ENCODE measurements at places on chromosomes 16 and 17.

DNA sequence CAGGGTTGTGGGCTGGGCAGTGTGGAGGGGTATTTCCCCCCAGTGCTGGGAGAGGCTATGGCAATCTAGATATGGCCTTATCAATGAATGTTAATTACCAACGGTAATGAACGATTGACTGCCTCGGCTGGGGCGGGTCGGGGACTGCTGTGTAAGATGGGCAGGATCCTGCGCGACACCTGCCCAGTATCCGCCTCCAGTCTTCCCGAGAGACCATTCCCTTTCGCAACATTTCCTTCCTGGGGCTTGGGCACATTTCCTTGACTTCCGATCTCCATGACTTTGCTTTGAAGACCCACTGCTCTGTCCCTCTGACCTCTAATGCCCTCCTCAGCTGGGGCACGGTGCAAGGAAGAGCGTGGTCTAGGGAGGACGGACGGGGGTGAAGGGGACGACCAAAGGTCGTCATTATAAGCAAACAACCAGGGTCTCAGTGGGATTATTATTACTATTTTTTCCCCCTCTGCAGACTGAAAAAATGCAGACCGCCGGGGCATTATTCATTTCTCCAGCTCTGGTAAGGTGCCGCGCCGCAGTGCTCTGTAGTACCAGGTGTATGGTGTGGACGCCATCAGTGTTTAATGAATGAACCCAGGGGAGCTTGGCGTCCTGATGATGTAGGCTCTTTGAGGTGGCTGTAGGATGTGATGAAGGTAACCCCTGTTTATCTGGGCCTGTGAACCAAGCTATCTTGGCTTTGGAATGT is 506 bp downstream of the ATP5MC1 start:
- no peak for DNase-seq

DNA sequence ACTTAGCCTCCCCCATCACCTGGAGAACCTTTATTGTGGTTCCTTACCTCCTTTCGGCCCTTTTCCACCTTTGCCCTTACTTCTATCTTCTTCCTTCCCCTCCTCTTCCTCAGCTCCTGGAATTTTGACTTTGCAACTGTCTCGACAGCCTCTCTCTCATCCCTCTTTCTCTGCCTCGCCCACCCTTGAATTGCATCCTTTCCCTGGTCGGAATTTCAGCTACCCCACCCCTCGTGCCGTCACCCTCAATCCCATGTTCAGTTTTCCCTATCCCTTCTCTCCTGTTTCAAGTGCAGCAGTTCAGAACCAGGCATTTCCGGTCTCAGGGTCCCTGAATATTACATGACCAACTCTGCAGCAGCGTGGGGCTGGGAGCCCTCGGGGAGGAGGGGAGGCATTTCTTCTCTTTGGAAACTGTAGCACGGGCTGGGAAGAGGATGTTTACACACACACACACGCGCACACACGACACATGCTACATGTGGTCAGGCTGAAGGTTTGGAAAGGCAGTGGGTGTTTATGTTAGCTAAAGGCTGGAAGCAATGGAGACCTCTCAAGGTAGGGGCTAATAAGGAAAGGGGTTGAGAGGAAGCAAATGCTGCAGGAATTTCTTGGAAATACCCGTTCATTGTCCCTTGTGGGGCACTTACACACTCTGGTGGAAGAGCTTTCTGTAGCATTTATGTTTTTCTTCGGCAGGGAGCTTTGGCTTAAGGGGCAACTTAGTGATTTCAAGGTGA is 971 bp downstream of the MINK1 start:
- no peak for DNase-seq

GRCh38 chr16:80046848-80047247 is 446.3 kb upstream of the MAF start:
- DNase-seq: no peak

DNA sequence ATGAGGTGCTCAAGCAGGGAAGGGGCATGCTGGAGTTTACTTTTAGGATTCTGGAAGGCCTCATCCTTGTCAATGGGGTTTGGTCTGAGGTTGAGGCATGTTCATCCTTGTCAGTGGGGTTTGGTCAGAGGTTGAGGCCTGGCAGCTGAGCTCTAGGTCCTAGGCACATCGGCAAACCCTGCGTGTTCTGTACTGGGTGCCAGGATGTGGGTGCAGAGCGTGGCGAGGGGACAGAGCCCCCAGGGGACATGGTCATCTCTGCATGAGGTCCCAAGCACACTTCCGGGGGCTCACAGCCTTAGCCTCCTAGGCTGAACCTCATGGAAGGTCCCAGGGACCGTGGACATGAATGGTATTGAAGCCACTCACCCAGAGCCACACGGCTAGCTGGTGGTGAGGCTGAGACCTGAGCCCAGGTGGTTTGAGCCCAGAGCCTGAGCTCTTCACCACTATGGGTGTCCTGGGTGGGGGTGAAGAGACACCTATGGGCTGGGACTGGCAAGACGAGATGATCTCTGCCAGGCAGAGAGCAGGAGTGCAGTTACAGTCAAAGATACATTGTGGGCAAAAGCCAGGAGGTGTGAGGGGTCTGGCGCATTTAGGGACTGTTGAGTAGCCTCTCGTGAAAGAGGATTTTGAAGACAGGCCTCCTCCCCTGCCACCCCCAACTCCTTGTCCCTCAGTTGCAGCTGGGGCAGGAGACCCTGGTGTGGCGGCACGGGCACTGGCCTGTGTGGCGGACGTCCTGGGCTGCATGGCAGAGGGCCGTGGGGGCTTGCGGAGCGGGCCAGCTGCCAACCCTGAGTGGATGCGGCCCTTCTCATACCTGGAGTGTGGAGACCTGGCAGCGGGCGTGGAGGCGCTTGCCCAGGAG is 19.3 kb downstream of the FCSK start:
- no peak for DNase-seq

DNA sequence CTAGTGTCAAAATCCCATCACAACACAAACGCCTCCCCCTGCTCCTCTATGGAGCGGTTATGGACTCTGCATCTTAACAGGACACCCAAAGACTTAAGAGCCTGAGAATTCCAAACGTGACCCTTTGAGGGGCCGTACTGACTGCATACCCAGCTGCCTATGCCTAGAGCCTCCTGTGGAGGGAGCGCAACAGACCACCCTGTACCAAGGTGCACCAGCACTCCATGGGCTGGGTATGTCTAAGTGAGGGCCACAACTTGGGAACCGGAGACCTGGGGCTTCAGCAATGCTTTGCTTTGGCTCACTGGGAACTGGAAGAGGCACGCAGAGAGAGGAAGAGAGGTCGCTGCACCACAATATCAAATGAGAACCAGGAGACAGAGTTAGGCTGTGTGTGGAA is 5.4 kb downstream of the ANKS3 start:
- DNase-seq: no peak

DNA sequence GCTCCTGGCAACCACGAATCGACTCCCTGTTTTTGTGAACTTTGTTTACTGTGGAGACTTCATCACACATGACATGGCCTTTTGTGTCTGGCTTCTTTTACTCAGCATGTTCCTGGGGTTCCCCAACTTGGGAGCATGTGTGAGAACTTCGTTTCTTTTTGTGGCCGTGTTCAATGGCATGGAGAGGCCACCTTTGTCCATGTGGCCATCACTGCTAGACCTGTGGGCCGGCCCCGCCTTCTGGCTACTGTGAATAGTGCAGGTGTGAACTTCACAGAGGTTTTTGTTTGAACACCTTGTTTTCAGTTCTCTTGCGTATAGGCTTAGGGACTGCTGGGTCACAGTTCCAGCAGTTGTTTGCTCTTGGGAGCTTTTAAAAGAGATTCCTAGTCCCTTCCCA is 5.7 kb upstream of the SLC38A8 start:
- DNase-seq: no peak

- no peak for DNase-seq
These were observed 9.7 kb upstream of the CHMP6 start for GRCh38 chr17:80981929-80982425.
